Activated naive CD8-positive, alpha-beta T cell treated with anti-CD3 and anti-CD28 coated beads, Interleukin-2, amount 50 U/mL, for 16 hours (primary cell): ENCODE measurements at places on chromosomes 7 and 10.

DNA sequence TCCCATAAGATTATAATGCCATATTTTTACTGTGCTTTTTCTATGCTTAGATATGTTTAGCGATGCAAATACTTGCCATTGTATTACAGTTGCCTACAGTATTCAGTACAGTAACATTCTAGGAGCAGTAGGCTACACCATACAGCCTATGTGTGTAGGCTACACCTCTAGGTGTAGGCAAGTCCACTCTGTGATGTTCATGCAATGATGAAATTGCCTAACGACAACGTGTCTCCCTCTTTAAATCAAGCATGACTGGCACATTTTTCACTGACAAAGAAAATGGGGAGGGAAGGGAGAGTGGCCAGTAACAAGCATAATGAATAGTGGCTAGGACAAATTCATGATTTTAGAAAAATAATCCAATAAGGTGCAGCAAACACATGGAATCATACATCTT is 1.7 kb downstream of the NCAPG2 start:
- DNase-seq, result no peak

DNA sequence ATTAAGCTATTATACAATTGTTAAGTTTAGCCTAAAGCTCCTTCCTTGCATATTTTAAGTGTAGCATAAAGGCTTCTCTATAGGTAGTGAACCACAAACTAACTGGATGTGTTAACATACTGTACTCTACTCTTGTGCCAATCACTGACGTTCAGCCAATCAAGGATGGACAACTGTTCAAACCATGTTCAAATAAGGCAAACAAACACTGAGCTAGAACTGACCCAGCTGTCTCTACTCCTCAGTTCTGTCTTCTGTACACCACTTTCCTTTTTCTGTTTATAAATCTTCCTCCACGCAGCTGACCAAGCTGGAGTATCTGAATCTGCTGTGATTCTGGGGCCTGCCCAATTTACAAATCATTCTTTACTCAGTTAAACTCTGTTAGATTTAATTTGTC is 188.7 kb upstream of the MBL2 start:
- no peak for DNase-seq

- no peak for DNase-seq
Observed at GRCh38 chr10:68871731-68872342, 29.3 kb upstream of the DDX50 start.

DNA sequence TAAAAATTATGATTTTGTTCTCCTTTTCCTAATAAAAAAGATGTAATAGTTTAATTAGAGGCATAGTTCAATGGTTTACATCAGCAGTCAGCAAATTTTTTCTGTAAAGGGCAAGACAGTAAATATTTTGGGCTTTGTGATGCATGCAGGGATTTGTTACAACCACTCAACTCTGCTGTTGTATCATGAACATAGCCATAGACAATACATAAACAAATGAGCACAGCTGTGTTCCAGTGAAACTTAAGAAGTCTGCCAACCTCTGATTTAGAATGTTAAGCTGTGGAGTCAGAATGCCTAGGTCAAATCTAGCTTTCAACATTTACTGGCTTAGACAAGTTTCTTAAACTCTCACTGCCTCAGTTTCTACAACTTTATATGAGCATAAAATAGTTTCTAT is 31.6 kb downstream of the ASZ1 start:
- no peak for DNase-seq

DNA sequence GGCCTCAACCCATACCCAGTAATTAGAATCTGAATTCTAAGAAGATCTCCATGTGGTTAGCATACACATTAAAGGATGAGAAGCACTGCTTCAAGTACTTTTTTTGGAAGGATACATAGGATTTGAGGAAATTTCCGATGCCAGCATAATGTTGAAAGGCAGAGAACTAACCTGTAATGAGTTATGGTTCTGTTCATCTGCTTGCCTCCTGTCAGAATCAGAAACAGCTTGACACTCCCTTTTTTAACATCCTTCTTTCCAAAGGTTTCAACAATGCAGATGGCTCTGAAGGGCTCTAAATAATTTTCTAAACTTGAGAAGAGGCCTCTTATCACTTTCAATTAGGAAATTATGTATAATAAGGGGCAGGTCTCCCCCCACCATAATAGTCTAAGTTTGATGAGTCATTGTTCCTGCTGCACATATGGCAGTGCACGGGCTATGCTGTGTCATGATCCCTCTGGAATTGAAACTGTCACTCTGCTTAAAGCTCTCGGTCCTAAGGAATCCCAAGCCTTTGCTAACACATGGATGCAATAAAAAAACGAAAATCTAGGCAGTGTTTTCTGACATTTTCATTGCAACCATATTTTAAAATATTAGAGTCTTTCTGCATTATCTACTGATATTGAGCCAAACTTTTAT is 291.2 kb upstream of the FZD1 start:
- no peak for DNase-seq

DNA sequence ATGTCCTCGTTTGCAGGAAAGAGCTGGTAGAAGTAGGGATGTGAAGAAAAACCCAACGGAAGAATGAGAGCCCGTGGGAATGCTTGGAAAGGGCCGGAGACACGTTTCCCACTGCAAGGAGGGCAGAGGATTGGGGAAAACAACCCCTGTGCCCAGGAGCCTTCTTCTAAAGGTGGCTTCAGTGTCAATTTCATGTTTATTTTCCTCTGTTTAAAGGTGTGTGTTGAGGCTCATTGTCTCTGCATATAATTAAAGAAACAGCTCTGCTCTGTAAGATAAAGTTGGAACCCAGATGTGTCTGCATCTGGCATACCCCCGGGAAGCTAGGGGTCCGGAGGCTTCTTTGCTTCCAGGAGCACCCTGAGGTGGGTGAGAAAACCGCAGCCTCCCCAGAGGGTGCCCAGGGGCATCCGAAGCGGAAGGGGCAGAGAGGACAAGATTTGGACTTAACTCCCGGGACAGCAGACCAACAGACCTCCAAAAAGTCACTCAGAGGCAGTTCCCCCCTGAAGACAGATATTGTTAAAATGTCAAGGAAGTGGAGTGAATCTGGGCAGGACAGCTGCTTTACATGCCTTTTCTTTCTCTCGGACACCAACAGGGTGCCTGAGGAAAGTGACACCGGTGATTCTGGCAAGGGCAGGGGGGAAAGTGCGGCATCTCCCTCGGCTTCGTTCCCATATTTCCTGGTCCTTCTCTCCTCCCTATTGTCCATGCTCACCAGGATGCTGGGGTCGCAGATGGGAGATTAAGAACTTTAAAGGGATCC is 8.6 kb upstream of the GATA3 start:
- no peak for DNase-seq

GRCh38 chr7:136938476-136938875 is 70.0 kb downstream of the CHRM2 start:
- no peak for DNase-seq

DNA sequence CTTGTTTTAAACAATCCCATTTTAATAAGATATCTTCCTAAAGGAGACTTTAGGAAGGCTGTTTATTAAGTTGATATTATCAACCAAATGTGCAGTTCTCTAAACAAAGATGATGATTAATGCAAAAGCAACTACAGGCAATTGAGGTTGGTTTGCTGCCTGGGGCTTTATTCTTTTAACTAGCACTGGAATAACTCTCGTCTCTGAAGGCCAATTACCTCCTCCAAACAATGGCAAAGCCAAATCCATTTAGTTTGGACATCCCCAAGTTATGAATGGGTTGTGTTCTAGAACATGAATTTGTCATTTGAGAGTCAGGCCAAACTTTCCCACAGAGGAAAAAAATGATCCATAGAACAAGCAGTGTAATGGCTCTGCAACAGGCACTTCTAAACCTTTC is 114.1 kb downstream of the SLC16A9 start:
- DNase-seq, result no peak

DNA sequence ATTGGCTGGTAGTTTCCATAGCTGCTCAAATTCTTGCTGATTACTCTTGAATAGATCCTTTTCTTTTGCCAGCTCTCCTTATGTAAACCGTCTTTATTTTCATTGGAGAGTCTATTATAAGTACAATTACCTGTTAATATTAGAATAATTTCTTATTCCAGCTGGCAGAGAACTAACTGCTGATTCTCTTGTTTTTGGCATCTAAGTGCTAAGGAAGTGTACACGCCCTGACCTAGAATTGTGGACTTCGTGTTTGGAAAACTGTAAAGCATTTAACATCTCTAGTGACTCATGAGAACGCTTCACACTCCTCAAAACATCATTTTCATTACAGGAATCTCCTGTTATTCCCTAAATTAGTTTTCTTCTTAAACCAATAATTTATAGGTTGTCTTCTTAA is 39.9 kb upstream of the FAM171A1 start:
- DNase-seq, result no peak

GRCh38 chr10:27531336-27531847 is 27.3 kb downstream of the RAB18 start:
- DNase-seq, result no peak

DNA sequence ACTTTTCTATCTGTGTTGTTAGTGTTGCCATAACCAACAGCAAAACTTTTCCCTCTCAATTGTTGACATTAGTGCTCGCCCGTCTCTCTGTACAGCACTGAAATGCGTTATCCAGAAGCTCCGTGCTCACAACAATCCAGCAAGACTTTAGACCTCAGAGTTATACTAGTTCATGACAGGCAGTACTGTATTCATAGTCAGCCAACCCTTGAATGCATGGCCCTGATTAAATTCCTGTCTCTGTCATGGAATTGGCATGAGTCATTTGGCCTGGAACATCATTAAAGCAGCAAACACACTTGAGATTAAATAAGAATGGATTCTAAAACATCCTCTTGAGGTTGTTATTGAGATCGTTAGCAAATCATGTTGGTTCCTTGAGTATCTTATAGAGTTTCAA is 405.5 kb upstream of the C7orf33 start:
- no peak for DNase-seq

GRCh38 chr10:72344932-72345331 is 9.8 kb downstream of the DNAJB12 start:
- DNase-seq, result no peak

DNA sequence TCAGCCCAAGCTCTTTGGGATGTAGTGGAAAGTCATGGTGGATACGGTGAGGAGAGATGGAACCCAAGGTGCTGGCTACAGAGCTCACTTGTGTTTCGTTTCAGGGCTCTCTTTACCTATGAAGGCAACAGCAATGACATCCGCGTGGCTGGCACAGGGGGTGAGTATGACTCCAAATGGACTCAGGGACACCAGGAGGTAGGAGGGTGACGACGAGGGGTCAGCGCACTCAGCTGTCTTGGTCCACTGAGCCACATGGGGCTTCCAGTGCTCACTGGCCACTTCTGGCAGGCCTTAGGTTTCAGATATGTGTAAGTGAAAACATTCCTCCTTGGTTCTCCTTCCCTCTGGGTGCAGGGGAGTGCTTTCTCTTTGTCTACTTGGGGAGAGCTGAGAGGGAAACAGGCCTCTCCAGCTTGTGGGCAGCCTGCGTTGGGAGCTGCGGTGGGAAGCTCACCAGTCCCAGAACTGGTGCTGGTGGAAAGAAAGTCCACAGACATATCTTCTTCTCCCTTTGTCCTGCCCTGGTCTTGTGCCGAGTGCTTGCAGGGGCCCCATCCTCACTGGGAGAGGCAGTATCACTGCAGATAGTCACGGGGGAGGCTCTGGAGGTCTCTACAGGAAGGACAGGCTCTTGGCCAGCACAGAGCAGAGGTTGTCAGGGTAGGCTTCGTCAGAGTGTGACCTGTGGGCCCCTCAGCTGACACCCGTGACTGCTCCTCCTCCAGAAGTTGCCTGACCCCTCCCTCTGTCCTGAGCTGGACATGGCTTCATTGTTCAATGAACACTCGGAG is 5.8 kb downstream of the DBNL start:
- DNase-seq, result no peak

DNA sequence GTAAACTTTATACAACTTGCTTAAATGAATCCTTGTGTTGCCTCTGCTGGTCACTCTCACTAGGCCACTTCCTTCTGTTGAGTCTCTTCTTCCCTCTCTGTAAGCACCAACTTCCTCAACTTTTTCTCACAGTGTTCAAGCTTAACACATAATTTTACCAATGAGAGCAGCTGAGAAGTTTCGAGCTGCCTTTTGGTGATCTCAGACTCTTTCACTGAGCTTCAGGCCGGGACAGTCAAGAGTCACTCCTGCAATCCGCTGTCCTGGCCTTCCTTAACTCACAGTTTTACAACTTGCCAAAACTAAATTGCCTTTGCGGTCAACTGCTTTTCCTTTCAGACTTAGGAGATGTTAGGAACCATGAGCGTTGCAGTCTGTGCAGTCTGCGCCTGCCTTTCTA is 47.4 kb downstream of the PRPF18 start:
- DNase-seq, result no peak

DNA sequence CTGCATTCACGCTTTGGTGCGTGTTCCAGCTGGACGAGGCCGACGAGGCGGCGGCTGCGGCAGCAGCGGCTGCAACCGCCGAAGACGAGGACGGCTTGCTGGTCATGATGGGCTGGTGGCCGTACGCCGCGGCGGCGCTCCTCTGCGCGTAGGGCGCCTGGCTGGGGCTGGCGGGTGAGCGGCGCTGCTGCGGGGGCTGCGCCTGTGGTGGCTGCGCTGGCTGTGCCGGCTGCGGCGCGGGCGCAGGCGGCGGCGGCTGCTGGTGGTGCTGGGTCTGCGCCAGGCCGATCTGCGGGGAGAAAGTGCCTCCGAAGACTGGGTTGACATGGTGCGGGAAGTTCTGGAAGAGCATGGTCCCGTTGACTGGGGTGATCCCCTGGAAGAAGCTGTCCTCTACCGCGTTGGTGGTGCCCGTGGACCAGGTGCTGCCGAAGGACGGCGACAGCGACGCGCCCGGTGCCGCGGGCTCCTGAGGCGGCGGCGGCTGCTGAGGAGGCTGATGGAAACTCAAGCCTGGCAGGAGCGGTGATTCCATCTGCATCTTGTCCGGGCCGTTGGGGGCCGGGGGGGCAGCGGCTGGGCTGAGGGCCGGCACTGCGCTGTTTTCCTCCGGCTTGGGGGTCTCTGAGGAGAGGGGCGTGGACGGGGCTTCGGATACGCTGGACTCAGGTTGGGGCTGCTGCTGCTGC is 51.1 kb downstream of the CPEB3 start:
- no peak for DNase-seq

GRCh38 chr10:49163741-49164140 is 24.4 kb downstream of the TMEM273 start:
- no peak for DNase-seq

GRCh38 chr10:28082316-28082715 is 83.4 kb upstream of the ODAD2 start:
- DNase-seq, result no peak

- DNase-seq, result no peak
Observed at GRCh38 chr10:106511917-106512316, 652.6 kb downstream of the SORCS1 start.
